ENCODE measurements at places on chromosomes 1 and 21.

- DNase-seq: no peak
Observed at GRCh38 chr1:25140073-25140797, 92.1 kb downstream of the SYF2 start.

- DNase-seq: no peak
Observed at GRCh38 chr1:218669431-218669830, 324.3 kb downstream of the TGFB2 start.

DNA sequence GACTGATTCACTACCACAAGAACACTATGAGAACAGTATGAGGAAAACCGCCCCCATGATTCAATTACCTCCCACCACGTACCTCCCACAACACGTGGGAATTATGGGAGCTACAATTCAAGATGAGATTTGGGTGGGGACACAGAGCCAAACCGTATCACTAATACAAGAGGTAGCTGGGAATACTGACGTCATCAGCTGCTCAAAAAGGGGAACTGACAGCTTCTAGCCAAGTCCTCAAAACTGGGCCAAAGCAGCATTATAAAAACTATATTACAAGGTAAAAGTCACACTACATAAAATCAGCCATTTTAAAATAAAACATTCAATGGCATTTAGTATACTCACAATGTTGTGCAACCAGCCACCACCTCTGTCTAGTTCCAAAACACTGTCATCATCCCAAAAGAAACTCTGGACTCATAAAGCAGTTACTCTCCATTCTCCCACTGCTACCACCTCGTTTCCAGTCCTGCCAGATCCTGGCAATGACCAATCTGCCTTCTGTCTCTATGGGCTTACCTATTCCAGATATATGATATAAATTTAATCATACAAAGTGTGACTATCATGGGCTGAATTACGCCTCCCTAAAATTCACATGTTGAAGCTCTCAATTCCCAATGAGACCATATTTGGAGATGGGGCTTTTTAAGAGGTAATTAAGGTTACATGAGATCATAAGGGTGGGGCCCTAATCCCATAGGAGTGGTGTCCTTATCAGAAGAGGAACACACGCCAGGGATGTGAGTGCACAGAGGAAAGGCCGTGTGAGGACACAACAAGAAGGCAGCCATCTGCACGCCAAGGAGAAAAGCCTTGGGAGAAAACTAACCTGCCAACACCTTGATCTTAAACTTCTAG, 192.1 kb downstream of the SETD4 start:
- no peak for DNase-seq

GRCh38 chr1:118262865-118263264, 77.8 kb upstream of the SPAG17 start:
- no peak for DNase-seq

GRCh38 chr1:204278251-204278650, 64.5 kb upstream of the GOLT1A start:
- DNase-seq: no peak

DNA sequence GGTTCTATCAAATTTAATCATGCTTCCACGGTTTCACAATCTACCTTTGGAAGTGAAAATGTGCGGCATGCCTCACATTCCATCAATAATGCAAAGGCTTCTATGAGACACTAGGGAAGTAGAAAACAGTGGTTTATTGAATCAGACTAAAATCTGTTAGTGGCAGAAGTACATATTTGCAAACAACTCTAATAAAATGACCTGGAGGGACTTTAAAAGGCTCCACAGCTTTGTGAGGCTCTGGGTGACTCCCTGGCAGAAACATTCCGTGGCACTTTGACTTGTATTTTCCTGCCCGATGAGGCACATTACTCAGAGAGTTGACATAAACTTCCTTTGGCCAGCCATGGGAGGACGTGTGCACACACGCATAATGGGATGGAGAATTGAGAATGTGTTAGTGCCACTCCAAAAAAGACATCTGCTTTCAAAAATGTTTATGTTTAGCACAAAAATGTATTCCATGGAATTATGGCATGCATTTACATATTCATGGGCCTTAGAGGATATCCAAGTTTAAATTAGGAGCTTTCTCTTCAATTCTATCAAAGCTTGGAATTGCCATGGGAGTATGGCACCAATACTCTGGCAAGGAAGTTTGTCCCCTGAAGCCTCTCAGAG, 60.0 kb upstream of the SSX2IP start:
- DNase-seq: no peak
